ENCODE measurements at places on chromosomes 16 and 17.

- DNase-seq = no peak
These were observed 5.9 kb upstream of the MSLN start for GRCh38 chr16:754656-755055.

GRCh38 chr17:82751171-82751570, 694 bp upstream of the TBCD start:
- no peak for DNase-seq

DNA sequence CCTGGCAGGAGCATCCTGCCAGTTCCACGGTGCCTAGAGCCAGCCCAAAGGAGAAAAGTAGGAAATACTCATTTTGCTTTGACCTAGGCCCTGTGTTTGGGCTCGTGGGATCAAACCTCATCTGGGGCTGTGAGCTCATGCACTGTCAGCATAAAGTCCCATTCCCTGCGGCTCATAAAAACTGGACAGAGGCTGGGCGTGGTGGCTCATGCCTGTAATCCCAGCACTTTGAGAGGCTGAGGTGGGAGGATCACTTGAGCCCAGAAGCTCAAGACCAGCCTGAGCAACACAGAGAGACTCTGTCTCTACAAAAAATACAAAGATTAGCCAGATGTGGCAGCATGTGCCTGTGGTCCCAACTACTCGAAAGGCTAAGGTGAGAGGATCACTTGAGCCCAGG, 17.9 kb downstream of the ATP6V0D1 start:
- peak; percentile 59 for DNase-seq

GRCh38 chr17:82598256-82599119, 49.8 kb downstream of the WDR45B start:
- DNase-seq = no peak

DNA sequence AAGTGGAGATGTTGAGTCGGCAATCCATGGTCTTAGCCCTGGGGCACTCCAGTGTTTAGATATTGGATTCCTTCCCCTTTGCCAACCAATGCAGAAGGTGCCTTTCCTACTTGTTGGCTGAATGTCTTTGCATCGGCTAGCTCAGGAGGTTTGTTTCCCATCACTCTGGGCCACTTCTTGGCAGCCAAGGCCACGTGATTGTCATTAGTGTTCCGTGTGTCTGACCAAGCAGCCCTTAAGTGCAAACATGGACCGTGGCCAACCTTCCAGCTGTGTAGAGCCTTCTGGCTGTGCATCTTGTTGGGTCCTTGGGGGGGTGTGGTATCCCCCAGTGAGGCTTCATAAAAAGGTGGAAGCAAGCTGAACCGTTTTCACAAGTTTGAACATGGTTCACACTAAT, 66.0 kb downstream of the GNAO1 start:
- DNase-seq = no peak

DNA sequence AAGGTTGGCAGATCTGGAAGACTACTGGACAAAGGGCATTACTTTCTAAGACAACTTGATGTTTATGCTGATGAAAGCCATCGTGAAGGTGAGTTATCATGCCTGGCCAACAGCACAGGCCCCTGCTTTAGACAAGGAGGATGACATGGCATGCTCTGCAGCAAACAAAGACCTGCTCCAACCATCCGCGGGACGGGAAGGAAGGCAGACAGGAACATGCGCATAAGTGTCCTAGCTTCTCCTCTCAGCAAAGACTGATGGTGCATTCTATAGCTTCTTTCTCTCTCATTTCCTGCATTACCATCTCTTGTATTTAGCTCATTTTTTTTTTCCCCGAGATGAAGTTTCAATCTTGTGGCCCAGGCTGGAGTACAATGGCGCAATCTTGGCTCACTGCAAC, 5.4 kb downstream of the NPLOC4 start:
- no peak for DNase-seq

DNA sequence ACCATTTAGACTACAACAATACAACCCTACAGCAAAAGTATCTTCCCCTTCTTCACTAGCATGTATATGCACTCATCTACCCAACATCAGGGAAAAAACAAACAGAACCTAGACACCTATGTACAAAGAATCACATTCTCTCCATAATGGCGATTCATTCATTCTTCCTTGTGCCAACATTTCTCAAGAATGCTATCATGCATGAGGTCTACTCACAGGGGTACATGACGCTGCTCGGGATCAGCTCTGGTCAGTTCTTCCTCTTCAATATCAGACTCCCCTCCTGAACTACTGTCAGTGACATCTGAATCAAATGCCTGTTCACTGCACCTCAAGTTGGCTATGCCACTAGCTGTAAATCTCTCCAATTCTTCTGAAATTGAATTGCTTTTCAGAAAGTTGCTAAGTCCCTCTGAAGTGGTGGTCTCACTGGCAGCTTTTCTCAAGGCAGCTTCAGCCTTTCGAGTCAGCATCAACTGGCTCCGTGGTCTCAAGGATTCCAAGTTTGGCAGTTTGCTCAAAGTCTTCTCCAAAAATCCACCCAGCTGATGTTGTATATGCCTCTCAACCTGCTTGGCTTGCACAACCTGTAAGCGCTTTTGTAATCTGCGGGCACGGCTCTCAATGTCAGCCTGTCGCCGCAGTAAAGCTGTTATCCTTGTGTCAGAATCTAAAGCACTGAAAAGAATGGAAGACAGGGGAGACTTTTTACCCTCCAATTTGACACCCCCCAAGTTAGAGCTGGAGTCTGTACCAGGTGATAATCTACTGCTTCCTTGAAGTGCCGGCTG, 22.4 kb downstream of the KANSL1 start:
- DNase-seq = no peak

DNA sequence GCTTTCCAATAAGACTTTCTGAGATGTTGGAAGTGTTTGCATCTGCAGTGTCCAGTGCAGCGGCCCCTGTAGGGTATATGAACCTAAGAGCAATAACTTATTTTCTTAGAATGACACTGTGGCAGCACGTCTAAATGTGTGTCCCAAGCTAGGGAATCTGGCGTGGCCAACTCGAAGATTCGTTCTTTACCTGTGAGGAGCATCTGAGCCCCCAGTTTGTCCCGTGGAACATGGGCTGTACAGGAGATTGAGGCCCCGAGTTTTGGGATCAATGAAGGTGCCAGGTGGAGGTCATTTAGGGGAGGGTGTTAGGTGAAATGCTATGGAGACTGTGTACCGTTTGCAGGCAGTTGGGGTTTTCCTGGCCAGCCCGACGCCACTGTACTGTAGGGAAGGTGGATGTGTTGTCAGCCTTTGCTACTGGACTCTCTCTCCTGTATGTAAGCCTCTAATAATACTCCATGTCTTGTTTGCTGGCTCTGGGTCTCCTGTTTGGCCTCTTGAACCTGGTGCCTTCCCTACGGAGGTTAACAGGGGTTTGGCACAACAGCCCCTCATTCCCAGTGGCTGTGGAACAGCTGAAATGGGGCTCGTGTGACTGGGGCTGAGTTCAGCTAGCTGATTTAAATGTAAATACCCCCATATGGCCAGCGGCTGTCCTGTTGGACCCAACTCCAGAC, 45.5 kb upstream of the SDK2 start:
- DNase-seq = no peak
